Fibroblast of skin of back (primary cell): ENCODE measurements at places on chromosomes 1 and 21.

DNA sequence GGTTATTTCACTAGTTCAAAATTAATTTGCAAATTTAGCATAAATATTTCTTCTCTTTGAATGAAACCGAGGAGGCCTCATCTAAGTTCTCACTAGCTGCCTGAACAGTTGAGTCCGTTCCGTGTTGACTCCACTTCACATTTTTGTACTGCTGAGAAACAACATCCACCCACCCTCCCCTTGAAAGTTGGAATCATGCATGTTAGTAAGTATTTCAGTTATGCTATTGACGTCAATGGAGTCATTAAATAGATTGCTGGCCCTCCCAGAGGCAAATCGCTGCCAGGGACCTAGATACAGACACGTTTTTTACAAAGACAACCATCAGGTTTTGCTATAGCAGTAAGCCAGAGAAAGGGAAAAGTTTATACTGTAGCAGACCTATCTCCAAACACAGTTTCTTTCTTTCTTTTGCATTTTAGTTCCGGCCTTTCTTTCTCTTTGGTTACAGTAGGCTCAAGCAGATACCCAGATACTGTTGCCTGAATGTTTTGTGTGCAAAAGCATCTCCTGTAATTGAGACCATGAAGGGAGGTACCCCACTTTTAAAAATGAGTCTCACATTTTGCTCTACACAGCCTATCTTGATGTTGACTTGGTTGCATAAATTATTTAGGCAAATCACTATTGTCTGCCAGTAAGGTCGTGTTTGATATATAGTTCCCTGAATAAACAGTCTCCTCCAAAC lies 262.6 kb upstream of the SGIP1 start:
- DNase-seq, result peak; percentile 98

- DNase-seq, result peak; percentile 98
Observed at GRCh38 chr1:14742181-14742980, 143.9 kb downstream of the KAZN start.

- DNase-seq, result no peak
Observed at GRCh38 chr1:31699341-31699891, 4.4 kb downstream of the COL16A1 start.

DNA sequence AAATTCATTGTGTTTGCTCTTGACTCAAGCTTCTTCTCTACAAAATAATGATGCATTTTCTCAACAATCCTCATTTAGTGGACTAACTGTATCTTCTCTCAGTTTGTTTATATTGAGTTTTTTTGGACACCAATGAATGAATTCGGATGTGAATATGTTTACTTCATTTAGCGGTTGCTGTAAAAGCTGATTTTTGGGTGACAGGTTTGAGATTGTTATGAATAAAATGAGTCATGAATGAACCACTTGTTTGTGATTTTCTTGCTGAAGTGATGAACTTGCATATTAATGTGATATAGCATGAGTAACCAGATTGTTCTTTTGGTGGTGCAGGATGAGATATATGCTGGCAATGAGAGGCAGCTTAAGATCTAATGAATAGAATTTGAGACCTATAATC lies 3.1 kb downstream of the DNM3 start:
- no peak for DNase-seq

DNA sequence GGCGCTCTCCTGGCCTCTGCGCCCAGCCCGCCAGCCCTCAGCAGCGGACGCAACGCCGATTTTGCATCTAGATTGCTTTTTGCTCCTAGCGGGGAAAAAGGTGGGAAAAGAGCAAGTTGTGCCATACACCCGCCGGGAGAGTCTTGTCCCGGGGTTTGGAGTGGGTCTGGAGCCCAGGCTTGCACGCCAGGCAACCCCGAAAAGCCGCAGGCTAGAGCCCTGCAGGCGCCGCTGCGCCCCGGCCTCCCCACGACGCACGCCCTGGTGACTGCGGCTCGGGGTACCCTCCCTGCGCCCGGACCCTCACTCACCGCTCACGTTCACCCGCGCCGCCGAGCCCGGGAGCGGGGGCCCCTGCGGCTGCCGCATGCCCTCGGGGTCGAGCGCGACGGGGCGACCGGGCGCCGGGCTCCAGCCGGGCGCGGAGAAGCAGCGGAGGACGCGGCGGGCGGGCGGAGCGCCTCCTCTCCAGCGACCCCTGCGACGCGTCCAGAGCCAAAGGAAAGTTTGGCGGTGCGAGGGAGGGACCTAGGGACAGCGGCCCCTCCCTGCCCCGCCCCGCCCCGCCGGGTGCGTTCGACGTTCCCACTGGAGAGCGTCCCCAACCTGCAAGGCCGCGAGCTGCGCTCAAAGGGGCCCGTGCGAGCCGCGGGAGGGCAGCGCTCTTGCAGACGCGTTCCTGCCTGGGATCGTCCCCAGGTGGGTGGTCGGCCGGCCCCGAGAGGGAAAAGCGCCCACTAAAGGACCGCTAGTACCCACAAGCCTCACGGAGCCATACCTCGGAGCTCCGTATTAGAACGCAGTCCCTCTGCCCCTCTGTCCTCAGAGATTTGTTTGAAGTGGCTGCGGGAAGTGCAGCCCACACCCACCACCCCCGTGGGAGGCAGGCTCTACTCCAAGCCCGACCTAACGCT lies at the start of gene LPAR3:
LPAR3 (minus strand) TSS at position 502 of the 914 bp plus-strand sequence. CDS start 27,086 bp downstream, outside the sequence.
- no peak for DNase-seq

DNA sequence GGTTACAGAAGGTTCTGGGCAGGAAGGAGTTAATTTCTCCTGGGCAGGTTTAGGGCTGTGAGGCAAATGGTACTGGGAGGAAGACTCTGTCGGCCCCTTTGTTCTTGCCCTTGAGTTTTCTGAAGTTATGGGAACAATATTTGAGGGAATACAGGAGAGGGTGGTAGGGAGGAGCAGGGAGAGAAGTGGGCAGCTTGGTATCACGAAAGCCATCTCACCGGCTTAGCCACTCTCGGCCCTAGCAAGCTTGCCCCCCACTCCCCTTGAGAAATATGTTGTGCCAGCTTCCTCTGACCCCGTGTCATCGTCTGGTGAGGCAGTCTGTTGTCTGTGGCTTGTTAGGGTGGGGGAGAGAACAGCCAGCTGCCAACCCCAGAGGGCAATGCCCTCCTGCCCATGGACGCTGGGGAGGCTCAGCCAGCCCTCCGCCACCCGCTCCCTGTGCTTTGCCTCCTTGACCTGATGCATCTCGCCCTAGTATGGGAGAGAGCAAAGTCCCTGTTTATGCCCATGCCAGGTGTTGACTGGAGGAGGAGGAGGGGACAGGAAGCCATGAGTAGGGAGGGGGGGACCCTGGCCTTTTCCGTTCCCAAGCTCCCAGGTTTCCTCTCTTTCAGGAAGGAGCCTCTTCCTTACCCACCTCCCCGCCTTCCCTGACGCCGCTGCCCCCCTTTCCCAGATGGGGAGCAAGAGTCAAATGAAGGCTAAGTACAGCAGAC lies 1.2 kb downstream of the EFNA1 start:
- DNase-seq, result no peak

DNA sequence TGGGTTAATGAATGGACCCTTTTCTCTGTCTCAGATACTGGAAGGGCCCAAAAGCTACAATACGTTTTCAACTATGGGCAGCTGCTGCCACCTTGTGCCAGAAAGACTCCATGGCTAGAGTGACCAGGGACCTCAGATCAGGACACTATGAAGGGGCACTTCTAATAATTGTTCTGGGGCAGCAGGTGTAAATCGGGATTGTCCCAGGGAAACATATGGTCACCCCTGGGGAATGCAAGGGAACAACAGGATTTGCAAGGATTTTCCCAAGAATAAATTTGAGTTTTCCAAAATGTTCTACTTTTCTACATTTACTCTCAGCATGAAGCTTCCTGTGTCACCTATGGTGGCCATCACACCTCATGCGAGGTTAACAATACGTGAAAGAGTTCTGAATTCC lies 12.0 kb upstream of the FCAMR start:
- peak; percentile 37 for DNase-seq

DNA sequence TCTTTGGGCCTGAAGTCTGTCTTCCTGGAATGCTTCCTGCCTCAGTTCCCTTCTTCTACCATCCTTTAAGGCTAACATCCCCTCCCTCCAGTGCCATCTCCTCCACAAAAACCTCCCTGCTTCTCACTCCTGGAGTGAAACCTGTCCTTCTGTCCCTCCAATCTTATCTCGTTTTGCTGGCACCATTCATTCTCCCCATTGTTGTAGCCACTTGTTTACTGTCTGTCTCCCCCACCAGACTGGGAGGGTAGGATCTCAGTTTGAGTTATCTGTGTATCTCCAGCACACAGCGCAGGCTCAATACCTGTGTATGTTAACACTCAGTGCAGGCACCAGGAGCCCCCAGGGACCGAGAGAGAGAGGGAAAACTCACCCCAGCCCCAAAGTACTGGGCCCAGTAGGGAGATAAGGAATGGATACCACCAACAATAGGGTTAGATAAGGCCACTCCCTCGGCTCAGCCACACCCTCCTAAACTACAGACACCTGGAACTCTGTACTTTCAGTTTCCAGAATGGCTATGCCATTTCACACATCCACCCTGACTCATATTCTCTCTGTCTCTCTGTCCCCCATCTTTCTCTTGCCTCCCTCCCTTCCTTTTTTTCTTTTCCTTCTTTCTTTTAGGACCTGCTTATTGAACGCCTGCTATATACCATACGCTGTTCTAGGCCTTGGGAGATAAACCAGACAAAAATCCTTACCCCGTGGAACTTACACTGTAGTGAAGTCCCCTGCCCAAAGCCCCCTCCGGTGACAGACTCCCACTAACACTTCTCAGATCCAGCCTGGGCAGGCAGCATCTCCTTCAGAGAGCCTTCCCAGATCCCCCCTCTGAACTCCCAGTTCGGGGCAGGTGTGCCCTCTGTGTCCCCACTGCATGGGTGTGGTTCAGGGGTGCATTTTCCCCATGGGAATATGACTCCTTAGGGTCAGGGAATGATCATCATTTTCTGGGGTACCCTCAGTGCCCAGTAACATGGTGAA lies 3.3 kb upstream of the SSBP3 start:
- no peak for DNase-seq

GRCh38 chr1:39933956-39934941 lies 20.7 kb upstream of the MFSD2A start:
- DNase-seq, result peak; percentile 59

DNA sequence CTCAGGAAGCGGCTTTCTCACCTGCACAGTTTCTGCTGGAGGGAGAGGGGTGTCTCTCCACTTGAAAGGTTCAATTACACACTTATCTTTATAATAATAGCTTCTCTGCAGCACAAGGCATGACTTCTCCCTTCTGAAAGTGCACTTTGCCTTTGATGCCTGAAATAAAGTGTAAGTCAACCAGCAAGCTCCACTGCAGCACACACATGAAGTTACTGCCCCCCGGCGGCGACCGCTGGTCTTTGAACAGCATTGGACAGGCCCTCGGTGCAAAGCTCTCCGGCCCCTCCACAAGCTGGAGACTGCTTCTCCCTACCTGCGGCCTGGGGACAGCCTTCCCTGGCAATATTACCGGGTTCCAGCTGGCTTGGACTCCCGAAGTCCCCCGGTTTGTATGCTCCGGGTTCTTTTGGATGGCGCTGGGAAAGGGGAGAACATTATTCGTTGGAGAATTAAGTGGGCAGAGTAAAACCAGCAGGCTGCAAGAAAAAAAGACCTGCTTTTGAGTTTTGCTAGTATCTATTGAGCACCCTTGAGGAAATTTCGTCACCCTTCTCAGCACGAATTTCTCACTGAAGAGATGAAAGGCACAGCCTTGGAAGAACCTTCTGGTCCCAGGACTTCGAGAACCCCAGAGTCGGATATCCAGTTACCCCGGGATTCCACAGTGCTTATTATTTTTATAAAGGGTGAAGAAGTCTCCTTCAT lies 11.8 kb downstream of the RCAN1 start:
- peak; percentile 64 for DNase-seq

DNA sequence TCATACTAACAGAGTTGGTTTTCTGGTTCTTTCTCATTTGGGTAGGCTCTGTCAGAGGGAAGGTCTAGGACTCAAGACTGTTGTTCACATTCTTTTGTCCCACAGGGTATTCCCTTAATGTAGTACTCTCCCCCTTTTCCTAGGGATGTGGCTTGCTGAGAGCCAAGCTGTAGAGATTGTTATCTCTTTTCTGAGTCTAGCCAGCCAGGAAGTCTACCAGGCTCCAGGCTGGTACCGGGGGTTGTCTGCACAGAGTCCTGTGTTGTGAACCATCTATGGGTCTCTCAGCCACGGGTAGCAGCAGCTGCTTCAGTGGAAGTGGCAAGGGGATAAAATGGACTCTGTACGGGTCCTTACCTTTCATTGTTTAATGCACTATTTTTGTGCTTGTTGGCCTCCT lies 226.4 kb downstream of the LBR start:
- DNase-seq, result no peak

- DNase-seq, result peak; percentile 48
Observed at GRCh38 chr1:6358757-6359201, 34.8 kb downstream of the ACOT7 start.

DNA sequence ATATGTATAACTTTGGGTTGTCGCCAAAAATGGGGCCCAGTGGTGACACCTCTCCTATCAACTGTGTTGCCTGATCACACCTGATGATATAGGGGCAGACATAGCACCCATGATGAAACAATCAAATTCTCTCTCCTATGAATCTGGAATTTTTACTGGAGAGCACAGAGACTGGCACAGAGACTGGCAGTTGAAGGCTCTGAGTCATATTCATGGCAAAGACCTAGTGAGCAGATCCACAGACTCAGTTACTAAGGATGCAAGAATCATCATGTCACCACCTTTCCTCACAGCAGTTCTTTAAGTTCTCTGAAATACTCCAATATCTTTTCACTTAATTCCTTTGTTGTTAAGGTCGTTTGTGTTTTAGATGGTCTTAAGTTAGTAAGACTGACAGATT lies 60.0 kb downstream of the APCS start:
- DNase-seq, result peak; percentile 9

GRCh38 chr1:218139761-218140160 lies 145.3 kb upstream of the RRP15 start:
- DNase-seq, result no peak

DNA sequence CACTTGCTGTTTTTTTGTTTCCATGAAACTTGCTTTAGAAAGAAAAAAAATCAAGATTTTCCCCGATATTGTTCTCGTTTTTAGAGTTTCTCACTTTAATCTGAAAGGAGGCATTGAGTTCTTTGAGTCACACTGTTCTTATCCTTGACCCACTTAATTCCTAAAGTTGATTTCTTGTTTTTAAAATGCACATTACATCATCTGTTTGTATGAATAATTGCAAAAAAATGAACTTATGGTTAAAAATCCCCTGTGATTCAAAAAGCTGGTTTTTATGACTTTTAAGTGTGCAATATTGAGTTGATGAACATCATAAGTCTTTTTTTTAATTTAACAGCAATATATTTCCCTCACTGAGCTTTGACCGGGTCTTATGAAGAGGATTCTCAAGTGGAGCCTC lies 131.6 kb downstream of the SNX7 start:
- no peak for DNase-seq

- no peak for DNase-seq
Observed at GRCh38 chr1:39490596-39491145, 765 bp upstream of the BMP8A start.

- peak; percentile 18 for DNase-seq
Observed at GRCh38 chr1:30697571-30698376, 25.6 kb downstream of the MATN1 start.

- DNase-seq, result no peak
Observed at GRCh38 chr1:2378441-2378851, 12.9 kb downstream of the MORN1 start.
